Bronchial epithelial cell (primary cell): ENCODE measurements at places on chromosomes 7 and 10. TPM values are rescaled to one million over a fixed set of nuclear protein-coding genes. Genes with fewer than 3 reads are reported as not detected.

DNA sequence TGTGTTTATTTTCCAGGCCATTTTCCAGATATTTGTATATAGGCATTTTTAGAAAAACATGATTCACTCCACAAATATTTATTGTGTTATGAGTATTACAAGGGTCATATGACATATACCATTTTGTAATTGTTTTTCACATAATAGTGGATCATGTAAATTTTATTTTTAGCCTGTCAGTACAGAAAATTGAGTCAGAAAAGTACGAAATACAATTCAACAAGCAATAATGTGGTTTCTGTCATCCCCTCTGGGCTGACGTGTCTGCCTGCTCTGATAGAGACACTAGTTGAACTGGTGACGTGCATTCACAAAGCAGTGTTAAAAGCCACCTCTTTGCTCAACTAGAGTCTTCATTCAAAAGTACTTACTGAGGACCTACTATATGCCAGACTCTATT is 97.9 kb upstream of the STEAP1B start:
- peak; percentile 80 for DNase-seq

DNA sequence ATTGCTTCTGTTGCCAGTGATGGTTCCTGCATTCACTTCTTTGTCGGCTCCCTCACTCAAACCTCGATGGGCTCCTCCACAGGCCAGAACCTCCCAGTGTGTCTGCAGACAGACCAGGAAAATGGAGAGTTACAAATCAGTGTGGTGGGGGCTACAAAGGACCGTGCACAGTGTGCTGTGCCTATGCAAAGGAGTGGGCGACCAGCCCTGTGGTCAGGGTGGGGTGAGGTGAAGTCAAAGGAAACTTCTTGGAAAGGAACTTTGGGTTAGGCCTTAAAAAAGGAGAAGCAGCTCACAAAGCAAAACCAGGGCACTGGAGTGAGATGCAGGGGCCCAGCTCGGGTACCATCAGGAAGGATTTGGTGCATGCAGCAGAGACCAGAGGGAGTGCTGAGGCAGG is 304.3 kb upstream of the ZMIZ1 start:
- DNase-seq = no peak

DNA sequence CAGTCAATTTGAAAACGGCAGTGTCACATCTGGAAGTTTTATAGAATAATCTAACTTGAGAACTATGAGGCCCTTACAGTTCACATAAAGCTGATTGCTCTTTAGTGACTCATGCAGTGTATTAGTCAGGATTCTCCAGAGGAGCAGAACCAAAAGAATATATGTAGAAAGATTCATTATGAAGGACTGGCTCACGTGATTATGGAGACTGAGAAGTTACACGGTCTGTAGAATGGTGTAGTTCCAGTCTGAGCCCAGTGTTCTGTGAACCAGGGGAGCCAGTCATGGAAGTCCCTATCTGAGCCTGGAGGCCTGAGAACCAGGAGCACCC is 21.5 kb downstream of the RBM33 start:
- peak; percentile 88 for DNase-seq

- DNase-seq = no peak
Measured at GRCh38 chr10:128480601-128481000, 354.4 kb upstream of the MKI67 start.

The RAB19 gene
- total RNA-seq = not detected in 2 replicates
